ENCODE measurements at places on chromosomes 3 and 15.

GRCh38 chr3:128383316-128384235 lies 83.1 kb downstream of the DNAJB8 start:
- DNase-seq: no peak

GRCh38 chr3:195025056-195025883 lies 245.7 kb downstream of the XXYLT1 start:
- DNase-seq: no peak

GRCh38 chr15:70342554-70343548 lies 245.1 kb upstream of the TLE3 start:
- no peak for DNase-seq

GRCh38 chr3:71372241-71372768 lies 211.2 kb downstream of the FOXP1 start:
- DNase-seq: peak; percentile 14

DNA sequence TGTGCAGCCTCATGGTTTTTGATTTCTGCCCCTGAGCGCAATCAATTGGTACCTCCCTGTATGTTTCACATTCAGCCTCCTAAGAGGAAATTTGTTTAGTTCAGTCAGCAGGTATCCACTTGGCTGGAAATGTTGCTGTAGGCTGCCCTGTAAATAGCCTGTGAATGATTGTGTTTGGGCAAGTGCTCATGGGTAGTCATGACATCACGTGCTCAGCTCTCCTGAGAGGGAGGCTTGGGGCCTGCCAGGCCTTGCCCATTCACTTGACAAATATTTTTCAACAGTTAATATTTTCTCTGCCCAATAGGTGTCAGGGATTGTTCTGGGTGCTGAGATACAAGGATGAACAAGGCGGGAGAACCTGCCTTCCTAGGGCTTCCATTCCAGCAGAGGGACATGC lies 13.3 kb downstream of the HRH1 start:
- no peak for DNase-seq

DNA sequence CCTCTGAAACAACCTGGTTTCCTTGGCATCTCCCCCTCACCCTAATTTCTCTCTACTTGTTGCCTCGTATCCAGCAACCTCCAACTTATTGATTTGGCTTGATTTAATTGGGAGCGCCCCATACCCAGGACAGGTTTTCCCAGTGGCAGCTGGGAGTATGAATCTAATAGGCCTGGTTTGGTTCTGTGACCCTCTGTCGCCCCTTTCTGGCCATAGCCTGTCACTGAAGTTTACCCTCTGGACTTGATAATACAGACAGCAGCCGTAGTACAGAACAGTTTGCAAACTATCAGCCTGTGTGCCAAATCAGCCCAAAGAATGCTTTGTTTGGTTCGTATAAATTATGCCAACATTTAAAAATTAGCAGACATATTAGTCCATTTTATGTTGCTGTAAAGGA lies 525.1 kb upstream of the GOLIM4 start:
- no peak for DNase-seq

DNA sequence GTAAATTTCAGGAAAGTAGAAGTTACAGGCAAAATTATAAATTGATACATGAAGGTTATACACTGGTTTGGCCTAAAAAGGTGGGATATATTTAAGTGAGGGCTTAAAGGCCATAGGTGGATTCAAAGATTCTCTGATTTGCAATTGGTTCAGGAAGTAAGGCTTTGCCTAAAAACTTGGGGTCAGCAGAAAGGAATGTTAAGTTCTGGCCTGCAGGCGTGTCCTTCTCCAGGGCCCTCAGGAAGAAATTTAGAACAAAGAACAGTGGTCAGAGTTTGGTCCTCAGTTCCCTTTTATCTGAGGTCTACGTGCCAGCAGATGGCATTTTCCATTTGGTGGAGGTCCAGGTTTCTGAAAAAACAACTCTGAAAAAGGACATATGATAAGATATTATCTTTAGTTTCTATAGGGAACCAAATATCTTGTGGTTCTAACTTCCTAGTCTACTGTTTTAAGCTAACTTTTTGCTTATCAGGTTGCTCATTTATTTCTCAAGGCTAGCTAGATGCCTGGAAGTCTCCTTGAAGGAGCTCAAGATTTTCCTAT lies 40.5 kb downstream of the SCN11A start:
- DNase-seq: no peak

- DNase-seq: no peak
Measured at GRCh38 chr15:92810418-92811138, 89.5 kb upstream of the CHD2 start.

GRCh38 chr3:183208800-183209199 lies 44.3 kb upstream of the B3GNT5 start:
- no peak for DNase-seq
